ENCODE measurements at places on chromosomes 1 and 21. TPM values are rescaled to one million over a fixed set of nuclear protein-coding genes. Genes with fewer than 3 reads are reported as not detected.

The IVL gene
- total RNA-seq = not detected

DNA sequence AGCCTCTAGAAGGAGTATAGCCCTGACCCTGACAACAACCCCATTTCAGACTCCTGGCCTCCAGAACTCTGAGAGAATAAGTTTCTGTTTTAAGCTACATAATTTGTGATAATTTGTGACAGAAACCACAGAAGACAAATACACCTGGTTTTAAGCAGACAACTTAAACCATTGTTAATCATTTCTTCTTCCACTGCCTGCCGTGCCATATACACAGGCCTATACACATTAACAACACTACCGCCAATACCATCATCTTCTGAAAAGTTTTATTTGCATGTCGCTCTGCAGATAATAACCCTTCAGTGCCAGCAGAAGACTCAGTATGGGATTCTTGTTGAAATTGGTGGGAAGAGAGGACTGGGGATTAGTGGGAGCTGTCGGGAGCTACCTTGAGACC is 39.9 kb upstream of the KRTAP19-8 start:
- no peak for DNase-seq

DNA sequence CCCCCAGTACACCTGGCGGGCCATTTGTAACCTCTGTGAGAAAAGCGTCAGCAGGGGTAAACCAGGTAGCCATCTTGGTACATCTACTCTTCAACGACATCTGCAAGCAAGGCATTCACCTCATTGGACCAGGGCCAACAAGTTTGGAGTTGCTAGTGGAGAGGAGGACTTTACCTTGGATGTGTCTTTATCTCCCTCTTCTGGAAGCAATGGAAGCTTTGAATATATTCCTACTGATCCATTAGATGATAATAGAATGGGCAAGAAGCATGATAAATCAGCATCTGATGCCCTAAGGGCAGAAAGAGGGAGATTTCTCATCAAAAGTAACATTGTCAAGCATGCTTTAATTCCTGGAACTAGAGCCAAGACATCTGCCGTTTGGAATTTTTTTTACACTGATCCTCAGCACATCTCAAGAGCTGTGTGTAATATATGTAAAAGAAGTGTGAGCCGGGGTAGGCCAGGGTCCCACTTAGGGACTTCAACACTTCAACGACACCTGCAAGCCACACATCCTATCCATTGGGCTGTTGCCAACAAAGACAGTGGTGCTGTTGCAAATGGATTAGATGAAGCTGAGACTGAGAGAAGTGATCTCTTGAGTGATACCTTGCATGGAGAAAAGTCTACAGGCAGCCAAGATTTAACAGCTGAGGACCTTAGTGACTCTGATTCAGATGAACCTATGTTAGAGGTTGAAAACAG is 2.7 kb downstream of the ZBED6 start:
- DNase-seq = no peak

The KRTAP13-1 gene
- total RNA-seq = not detected

DNA sequence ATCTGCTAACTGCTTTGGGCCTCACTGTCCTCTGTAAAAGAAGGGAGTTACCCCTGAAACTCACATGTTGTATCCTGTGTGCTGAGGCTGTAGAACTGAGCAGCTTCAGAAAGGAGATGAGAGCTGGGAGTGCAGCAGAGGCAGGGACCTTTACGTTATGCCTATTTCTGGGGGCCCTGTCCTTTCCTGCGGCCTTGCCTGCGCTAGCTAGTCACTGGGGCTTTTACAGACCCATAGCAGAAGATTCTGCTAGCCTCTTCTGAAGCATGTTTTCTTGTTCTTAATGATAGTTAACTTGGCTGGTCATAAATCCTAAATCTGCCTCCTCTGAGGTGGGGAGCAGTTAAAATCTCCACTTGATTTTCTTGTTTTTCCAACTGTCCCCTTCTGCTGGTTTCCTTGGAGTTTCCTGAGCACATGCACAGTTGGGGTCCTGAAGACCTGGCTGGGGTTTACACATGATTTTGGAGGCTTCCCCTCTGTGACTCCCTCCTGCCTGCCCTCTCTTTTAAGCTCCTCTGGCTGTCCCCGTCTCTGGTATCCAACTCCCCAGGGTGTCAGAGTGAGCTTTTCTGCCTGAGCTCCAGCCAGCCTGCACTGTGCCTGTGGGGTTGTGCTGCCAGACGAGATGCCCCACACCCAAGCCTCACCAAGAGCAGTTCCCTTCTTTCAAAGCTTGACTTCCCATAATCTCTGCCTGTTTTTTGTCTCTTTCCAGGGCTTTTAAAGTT is 76.6 kb downstream of the NOS1AP start:
- DNase-seq = no peak

The AK5 gene
- 27.8 TPM for total RNA-seq
